ENCODE measurements at places on chromosomes 3 and 15.

DNA sequence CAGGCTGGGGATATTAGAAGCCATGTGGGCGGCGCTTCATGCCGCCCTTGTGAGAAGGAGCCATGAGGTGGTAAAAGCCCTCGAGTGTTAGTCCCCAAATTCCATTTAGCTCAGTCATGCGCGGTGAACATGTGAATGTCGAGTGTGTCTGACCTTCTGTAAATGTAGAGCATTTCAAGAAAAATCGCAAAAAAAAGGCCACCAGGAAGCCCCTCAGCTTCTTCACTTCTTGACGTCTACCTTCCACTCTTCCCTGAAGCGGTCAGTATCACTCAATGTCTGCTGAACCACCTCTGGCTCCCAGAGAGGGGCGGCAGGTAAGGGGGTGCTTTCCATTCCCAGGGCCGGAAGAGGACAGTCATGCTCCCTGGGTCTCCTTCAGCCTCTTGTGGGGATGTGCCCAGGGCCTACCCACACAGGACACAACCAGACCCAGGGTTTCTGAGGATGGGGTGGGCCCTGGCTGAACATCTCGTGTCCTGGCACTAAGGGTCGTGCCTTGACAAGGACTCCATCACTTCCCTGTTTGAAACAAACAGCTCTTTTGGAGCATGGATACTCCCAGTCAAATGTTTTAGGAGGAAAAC is 274.9 kb downstream of the FAM43A start:
- no peak for DNase-seq

- DNase-seq = no peak
These were observed 184.4 kb downstream of the PEX5L start for GRCh38 chr3:179852142-179852905.

GRCh38 chr3:44782891-44783290 is 21.3 kb downstream of the KIF15 start:
- DNase-seq = no peak

DNA sequence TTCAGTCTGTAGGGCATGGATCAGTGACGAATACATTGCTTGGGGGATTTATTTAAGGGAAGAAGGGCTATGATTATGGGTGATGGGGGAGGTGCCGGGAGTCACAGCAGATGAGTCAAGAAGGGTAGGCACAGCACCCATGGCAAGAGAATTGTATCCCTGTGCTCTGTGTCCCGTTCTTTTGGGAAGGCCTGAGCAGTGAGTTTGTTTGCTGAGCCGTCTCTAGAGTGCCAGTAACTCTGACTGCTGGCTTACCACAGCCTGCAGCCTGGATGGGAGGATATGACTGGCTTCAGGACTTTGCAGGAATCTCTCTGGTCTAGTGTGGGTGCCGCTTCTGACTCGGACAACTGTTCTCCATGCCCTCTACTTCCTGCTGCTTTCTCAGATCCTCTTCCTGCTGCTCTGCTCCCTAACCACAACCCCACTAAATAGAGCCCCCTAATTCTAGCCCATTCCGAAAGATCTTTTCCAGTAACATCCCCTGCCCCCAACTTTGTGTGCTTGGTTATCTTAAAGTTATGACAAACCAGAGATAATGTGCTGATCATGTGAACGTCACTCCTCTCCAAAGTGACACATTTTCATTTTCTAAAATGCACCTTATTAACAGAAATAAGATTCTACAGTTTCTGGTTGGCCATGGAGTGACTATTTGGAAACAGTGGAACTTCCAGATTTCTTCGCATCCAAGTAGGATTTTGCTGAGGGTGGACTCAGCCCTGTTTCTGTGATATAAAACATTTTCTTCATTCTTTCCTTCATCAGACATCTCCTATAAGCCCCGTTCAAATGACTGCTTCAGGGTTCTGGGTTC is 239.0 kb downstream of the SLCO3A1 start:
- no peak for DNase-seq

GRCh38 chr3:104614564-104614963 is 752.1 kb upstream of the ALCAM start:
- no peak for DNase-seq

Data from stimulated activated naive CD4-positive, alpha-beta T cell (primary cell).